ENCODE measurements at places on chromosomes 4 and X.

DNA sequence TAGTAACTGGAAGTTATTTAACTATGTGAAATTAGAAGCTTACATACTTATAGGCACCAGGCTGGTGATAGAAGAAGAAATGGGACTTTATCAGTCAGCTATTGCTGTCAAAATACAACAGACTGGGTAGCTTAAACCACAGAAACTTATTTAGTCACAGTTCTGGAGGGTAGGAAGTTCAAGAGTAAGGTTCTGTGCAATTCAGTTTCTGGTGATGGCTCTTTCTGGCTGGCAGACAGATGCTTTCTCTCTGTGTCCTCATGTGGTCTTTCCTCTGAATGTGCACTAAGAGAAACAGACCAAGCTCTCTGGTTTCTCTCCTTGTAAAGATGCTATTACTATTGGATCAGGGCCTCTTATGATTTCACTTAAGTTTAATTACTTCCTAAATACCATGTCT, 92.1 kb upstream of the ANKRD50 start:
- no peak for DNase-seq

GRCh38 chr4:113445286-113445685, 316.3 kb downstream of the CAMK2D start:
- DNase-seq: no peak

- DNase-seq: no peak
These were observed 68.6 kb upstream of the SORBS2 start for GRCh38 chr4:185880571-185880970.

DNA sequence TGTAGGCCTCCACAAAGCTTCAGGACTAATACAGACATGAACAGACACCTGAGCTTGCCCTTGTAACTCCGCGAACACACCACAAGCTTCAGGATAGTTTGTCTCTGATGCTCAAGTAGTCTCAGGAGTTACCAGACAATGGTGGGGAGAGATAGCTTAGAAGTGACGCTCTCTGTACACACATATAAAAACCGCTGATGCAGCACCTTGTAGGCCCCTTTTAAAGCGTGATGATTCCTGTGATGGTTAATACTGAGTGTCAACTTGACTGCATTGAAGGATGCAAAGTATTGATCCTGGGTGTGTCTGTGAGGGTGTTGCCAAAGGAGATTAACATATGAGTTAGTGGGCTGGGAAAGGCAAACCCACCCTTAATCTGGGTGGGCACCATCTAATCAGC, 78.7 kb downstream of the MAGED4 start:
- no peak for DNase-seq

DNA sequence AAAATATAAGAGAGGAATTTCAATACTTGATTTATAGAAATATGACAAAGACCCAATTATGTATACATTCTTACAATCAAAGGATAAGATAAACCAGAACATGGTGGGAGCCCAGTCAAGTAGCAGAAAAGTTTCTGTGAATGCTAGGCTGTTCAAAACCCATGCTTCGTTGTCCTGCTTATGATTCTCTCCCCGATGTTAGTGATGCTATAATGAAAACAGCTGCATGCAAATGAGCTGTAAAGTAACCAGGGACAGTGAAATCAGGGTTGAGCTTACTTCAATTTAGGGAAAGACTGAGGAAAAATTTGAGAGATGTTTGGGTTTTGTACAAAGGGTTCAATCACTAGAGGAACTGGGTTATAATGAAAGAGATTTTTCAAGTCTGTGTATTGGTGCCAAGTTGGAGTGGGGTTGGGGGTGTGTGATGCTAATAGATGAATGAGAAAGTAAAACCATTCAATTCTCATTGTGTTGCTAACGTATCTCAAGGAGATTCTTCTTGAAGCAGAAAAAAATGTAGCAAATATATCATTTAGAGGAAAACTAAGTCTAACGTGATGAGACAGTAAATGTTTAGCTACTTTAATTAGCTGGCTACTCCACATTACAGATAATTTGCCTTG, 59.3 kb upstream of the PPP1R2C start:
- DNase-seq: no peak

DNA sequence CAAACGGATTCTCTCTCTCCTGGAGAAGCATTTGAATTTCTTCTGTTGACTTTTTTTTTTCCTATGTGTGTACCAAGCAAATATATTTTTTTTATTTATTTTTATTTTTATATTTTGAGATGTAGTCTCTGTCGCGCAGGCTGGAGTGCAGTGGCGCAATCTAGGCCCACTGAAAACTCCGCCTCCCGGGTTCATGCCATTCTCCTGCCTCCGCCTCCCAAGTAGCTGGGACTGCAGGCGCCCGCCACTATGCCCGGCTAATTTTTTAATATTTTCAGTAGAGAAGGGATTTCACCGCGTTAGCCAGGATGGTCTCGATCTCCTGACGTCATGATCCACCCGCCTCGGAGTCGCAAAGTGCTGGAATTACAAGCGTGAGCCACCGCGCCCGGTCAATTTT, 549.5 kb upstream of the GNPDA2 start:
- no peak for DNase-seq

GRCh38 chrX:133306316-133306715, 88.2 kb upstream of the TFDP3 start:
- no peak for DNase-seq

GRCh38 chr4:6621556-6621927, 18.9 kb upstream of the MRFAP1 start:
- DNase-seq: no peak

DNA sequence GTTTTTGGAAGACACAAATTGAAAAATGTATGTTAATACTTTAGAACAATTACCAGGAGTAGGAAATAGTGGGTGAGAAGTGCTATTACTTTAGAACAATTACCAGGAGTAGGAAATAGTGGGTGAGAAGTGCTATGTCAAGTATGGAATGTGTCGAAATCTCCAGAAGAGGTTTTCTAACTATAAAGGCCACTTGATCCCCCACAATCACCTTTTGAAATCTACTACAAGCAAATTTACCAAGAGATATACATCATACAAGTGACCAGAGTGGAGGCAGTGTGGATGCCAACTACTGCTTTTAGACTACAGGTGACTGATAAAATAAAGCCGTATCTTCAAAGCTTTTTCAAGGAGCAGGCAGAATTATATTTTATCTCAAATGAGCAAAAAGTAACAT, 43.1 kb downstream of the MAB21L2 start:
- DNase-seq: no peak

- DNase-seq: no peak
These were observed 24.5 kb downstream of the IL15 start for GRCh38 chr4:141660880-141661279.

GRCh38 chr4:108272046-108272445, 103.3 kb upstream of the LEF1 start:
- no peak for DNase-seq

- no peak for DNase-seq
These were observed 24.9 kb downstream of the TKTL2 start for GRCh38 chr4:163448540-163449203.

DNA sequence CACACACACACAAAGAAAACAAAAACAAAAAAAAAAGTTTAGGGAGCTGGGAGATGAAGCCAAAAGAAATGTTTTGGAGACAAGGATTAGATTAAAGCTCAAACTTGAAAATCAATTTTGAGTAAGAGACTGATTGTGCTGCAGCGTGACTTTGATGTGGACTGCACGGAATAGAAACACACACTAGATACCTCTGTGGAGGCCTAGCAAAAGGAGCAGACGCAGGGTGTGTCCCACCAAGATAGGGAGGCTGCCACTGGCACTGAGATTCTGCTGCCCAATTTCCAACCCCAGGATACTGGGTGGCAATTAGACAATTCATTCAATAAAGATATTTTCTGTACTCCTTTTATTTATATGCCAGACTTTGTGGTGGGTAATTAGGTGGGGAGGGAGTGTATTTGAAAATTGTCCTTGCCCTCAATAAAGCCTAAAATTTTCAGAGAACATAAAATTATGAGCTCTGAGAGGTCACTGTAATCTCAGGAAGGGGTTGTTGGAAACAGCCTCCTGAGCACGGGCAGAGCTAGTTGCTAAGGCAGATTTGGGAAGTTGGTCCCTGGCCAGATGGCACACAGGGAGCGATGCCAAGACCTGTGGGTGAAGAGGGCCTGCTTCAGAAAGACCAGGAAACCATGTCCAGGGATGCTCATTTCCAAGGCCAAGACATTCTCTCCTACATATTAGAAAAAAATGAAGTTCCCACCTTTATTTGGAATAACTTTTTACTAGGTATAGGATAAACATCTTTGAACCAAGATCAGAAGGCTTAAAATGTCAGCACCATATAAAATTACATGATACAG, 1.9 kb upstream of the PPP3CA start:
- no peak for DNase-seq

DNA sequence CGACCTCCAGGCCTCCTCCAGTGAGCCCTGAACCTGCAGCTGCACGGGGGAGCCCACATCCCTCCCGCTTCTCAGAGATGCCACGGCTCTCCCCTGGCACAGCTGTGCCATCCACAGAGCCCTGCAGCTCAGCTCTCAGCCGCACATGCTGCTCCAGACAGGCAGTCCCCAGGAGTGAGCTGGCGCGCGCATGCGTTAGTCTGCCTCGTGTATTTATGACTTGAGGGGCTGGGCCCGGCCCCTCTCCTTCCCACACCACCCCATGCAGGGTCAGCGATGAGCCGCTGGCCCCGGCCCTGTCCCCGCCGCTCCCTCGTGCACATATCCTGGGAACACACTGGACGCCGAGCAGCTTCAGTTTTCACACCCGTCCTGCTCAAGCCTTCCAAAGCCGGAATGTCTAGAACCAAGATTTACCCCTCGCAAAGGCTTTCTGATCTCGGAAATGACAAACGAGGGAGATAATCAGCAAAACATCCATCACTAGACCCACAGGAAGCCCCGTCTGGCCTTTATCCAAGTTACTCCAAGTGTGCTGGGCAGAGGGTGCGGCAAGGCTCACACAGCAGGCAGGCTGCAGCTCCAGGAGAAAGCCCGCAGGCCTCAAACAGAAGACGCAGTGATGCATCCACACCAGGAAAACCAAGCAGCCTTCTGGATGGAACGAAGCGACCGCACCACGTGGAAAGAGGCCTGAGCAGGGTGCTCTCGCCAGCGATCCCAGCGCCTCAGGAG, 24.3 kb downstream of the GAK start:
- no peak for DNase-seq

DNA sequence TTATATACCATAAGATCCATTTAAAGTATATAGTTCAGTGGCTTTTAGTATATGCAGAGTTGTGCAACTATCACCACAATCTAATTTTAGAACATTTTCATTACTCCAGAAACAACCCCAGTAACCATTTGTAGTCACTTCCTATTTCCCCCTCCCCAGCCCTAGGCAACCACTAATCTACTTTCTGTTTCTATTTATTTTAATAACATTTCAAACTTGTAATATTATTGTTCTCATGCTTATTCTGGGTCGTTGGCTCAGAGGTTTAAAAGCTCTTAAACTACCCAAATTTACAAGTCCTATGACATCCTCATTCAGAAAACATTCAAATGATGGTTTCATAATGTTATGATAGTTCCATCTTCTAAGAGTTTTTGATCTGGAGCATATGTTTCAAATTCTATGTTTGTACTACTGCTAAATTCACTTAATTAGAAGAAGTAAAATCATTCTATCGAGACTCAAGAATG, 18.4 kb downstream of the XIAP start:
- peak; percentile 14 for DNase-seq

DNA sequence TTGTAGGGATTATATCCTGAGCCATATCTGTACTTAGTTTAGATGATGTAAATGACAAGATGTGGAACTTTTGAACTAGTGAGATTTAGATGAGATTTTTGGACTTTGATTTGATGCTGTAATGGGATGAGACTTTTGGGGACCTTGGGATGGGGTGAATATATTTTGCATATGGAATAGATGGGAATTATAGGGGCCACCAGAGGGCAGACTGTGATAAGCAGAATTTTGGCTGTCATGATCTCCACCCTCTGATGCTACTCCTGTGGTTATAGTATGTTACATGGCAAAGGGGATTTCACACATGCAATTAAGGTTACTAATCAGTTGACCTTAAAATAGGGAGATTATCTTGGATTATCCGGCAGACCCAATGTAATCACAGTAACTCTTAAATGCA, 214.0 kb upstream of the NHS start:
- DNase-seq: no peak

DNA sequence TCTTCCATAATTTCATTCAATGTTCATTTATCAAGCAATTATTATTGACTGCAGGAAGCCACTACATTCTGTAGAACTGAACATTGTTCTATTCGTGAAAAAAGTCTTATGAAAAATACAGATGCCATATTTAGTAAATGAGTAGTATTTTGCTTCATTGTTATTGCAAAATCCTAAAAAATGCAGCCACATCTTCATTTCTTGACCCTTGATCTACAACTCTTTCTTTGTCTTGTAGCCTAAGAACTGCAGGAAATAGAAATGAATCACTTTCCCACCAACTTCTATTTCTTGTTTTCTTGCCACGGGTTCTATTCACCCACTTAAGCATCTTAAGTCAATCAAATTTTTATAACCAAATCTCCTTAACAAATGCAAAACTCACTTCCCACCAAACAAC, 63.3 kb downstream of the KCNIP4 start:
- DNase-seq: no peak

DNA sequence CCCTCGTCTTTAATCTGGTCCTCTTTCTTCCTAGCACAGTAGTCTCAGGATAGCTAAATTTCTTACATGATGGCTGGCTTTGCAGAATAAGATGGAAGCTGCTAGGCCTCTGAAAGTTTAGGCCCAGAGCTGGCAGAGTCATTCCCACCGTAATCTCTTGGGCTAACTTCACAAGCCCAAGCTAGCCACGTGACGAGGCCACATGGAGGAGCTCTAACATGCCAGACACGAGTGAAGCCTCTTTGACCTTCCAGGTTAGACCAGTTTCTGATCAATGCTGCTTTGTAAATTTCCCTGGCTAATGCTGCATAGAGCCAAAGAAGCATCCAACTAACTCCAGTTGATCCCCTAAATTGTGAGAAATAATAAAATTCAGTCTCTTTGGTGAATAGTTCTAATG, 9.5 kb upstream of the CENPE start:
- DNase-seq: no peak

- DNase-seq: no peak
These were observed 11.6 kb downstream of the ENAM start for GRCh38 chr4:70640192-70640591.

DNA sequence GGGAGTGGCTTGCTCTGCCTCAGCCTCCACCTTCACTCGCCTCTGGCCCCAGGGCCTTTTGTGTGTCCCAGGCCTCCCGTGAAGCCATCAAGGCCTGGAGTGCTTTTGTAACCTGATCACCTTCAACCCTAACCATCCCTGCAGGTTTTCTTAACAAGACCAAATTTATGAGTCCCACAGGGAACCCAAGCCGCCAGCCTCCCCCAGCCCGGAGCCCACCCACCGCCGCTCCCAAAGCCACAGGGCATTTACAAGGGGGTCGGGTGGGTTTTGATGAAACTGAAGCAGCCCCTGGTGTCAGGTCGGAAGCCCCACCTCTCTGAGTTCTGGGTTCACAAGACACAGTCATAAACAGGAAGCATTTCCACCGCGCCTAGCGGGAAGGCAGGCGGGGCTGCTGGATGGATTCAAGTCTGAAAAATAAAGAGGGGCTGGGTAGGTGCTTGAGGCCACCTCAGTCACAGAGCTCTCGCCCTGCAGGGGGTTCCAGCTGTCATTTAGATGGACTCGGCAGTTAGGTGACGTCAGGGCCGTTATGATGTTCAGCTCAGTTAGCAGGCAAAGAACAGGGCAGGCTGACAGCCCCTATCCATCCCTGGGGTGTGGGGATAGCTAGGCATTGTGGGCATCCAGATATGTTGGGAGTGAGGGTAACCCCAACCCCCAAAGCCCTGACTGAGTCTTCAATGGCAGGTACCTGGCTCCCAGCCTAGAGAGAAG, 128.5 kb downstream of the BCOR start:
- DNase-seq: peak; percentile 51
